Renal pelvis (tissue), 12 donors: ENCODE measurements at places on chromosomes 12 and 14.

DNA sequence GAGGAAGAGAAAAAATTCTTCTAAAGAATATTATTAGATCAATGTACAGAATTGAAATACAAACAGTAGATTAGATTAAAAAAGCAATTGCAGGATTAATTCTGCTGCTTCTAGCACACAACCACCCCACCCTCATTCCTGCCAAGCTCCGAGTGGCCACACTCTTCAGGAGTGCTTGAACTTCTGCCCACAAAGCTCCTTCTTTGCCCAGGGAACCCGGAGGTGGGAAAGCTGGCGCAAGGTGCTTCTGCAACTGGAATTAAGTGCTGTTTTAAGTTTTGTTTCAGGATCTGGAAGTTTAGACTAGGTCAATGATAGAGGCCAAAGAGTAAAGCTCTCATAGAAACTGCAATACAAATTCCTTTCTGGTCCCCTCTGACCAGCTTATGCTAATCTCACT, 94.1 kb upstream of the BMP4 start:
- DNase-seq = no peak

- no peak for DNase-seq
Observed at GRCh38 chr12:97482143-97482693, 19.6 kb downstream of the RMST start.

GRCh38 chr14:53384536-53384935, 231.4 kb upstream of the DDHD1 start:
- DNase-seq = no peak

DNA sequence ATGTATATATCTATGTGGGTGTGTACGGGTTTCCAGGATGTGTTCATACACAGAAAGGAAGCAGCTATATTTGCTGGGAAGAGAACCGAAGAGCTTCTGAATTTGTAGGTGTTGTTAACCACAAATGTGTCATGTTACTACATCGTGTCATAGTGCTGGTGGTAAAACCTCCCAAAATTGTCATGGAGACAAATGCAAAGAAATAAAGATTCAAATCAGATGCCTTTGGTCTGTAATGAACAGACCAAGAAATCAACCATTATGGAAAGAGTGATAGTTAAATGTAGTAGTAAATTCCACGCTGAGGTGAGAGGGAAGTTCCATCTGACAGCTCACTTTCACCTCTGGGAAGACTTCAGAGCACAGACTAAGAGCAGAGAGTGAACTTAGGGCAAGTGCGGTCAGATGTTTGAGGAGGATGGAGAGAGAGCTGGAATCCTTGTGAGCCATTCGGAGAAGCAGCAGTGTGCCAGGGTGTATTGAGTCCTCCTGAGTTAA, 487.5 kb downstream of the TMEM121 start:
- no peak for DNase-seq

- DNase-seq = no peak
Observed at GRCh38 chr12:59408431-59408830, 187.4 kb upstream of the SLC16A7 start.
